ENCODE measurements at places on chromosomes 1 and 21.

GRCh38 chr1:234096161-234096770 lies 191.8 kb downstream of the SLC35F3 start:
- no peak for DNase-seq

- DNase-seq: no peak
Measured at GRCh38 chr21:43869486-43870325, 4.7 kb downstream of the AGPAT3 start.

GRCh38 chr1:54559111-54559548 lies 11.1 kb downstream of the ACOT11 start:
- DNase-seq: no peak

GRCh38 chr1:221983444-221983843 lies 241.6 kb upstream of the DUSP10 start:
- no peak for DNase-seq

DNA sequence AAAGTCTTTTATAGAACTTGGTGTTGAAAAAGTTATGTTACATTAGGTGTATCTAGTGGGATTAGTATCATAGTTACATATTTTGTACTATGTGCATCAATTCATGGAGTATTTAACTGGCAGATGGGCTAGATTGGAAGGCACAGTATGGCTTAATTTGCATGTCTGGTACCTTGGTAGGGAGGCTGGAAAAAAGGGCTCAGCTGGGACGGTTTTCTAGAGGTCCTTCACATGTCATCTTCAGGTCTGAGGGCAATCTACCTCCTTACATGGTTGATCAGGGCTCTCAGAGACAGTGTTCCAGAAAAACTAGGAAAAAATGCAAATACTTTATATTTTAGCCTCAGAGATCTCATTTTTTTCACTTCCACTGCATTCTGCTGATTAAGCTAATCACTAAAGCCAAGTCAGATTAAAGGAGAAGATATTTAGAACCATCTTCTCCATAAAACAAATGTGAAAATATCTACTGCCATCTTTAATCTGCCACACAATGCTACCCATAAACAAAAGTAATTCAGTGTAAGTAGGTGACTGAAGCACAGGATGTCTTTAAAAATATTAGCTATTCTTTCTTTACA lies 209.3 kb downstream of the PLA2G4A start:
- DNase-seq: no peak

DNA sequence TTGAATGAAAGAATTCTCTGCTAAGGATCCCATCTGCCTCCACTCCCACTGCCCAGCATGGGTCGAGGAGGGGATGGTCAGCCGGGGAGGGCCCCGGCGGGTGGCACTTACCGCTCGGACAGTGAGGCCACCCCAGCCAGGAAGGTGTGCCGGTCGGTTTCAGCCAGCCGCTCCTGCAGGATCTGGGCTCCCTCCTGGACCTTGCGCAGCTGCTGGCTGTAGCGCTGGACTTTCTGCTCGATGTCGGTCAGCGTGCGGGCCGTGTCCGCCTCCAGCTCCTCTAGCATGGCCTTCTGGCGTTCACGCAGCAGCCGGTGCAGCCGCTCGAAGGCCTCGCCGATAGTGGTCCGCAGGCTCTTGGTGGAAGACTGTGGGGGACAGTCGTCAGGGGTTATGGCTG lies 22.3 kb downstream of the TRIM62 start:
- DNase-seq: no peak

DNA sequence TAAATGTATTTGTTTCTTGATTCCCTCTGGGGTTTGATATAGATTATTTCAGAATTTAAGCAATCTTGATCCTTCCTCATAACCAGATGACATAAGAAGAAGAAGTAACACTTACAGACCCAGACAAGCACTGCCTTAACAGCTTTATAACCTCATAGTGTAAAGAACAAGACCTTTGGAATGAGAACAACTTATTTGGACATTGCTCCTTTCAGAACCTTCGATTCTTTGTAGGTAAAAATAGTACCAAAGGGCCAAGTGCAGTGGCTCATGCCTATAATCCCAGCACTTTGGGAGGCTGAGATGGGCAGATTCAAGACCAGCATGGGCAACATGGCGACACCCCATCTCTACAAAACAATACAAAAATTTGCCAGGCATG lies 15.0 kb downstream of the TM2D1 start:
- no peak for DNase-seq

GRCh38 chr1:6209661-6210580 lies 4.0 kb downstream of the RNF207 start:
- DNase-seq: no peak

All from spinal cord (tissue), 10 donors.